ENCODE measurements at places on chromosomes 2 and 18.

DNA sequence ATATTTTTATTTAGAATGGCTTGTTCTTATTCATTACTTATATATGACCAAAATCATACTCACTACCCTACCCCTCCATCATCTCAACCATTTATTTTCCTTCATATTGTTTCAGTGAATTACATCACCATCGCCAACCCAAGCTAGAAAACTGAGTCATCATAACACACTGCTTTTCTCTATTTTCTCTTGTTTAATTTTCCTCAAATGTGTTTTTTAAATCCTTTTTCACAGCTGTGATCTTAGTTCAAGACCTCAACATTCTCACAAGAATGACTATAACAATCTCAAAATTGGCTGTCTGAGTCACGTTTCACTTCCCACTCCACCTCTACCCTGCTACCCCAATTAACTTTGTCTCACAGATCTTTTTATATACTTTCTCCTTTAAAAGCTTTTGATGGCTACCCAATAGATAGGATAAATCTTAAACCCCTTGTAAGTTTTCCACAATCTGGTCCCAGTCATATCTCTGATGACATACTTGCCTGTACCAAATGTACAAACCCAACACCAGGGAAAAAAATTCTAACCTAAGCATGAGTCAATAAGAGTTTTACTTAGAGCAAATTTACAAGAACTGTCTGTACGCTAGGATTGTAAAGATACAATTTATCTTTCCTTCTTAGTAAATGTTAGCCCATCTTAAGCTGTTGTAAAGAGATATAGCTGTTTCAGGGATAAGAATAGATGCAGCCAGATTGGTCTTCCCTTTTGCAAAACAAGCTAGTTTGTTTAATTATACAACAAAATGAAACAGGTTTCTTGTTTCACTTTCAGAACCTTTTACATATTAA is 635.1 kb upstream of the SLC39A10 start:
- no peak for DNase-seq

- DNase-seq = no peak
Measured at GRCh38 chr2:63818271-63818670, 23.4 kb upstream of the UGP2 start.

DNA sequence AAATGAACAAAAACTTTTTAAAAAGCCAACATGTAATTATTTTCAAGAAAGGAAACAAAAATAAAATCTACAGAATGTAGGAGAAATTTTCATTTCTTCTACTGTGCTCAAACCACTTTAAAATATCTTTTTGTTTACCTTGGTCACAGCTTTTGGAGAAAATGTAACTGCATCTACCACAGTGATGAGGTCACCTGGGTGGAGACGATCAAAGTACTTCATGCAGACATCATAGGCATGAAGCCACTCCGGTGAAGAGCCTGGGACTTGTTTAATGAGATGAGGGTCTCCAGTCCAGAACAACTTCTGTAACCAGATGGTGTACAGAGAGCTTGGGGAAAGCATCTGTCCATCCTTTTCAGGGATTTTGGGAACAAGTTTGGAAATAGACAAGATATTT is 285.8 kb downstream of the NBAS start:
- DNase-seq = no peak

DNA sequence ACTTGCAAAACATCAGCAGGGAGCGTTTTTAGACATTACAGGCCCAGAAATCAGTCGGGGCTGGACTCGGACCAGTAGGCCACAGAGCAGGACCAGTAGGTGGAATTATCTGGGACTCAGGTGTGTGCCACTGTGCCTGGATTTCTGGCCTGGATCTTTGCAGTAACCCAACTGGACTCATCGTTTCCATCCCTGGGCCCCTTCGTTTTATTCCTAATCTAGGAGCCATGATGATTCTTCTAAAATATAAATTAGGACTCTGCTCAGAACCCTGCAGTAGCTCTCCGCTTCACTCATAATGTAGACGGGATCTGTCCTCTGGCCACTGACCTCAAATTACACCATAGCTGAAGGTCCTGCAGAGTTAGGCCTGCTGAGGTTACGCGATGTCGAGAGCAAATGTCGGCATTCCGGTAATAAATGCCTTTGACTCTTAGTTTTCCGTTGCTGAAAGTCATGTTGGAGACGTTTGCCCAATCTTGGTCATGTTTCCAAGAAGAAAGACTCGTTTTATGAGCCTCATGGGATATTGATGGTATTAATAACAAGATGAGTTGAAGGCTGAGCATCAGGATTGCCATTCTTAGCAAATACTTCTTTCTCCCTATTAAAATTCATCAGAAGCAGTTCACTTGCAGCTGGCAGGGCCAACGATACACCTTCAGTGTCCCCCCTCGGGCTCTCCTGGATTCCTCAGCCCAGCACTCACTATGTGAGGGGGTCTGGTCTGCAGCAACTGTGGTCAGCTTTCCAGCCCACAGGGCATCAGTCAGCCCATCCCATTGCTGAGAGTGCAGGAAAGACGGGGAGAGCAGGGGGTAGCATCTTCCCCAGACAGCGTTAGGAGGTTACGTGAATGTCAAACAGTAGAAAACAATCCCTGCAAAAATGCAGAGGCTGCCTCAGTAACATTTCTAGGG is 39.9 kb upstream of the KLF11 start:
- no peak for DNase-seq

DNA sequence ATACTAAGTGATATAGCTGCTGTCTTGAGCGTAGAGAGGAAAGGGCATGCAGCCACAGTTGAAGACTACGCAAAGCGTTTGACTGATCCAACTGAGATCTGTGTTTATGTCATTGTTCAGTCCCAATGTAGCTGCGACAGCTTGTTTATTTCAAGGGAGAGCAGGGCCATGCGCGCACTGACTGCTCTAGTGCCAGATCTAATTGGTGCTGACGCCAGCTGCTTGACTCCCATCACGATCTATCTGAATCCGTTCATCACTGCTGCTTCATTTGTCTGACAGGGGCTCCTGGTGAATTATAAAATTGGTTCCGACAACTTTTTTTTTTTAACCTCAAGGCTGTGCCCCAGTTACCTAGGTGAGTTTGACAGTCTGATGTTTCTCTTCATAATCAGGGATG is 75.7 kb downstream of the CHST9 start:
- no peak for DNase-seq

DNA sequence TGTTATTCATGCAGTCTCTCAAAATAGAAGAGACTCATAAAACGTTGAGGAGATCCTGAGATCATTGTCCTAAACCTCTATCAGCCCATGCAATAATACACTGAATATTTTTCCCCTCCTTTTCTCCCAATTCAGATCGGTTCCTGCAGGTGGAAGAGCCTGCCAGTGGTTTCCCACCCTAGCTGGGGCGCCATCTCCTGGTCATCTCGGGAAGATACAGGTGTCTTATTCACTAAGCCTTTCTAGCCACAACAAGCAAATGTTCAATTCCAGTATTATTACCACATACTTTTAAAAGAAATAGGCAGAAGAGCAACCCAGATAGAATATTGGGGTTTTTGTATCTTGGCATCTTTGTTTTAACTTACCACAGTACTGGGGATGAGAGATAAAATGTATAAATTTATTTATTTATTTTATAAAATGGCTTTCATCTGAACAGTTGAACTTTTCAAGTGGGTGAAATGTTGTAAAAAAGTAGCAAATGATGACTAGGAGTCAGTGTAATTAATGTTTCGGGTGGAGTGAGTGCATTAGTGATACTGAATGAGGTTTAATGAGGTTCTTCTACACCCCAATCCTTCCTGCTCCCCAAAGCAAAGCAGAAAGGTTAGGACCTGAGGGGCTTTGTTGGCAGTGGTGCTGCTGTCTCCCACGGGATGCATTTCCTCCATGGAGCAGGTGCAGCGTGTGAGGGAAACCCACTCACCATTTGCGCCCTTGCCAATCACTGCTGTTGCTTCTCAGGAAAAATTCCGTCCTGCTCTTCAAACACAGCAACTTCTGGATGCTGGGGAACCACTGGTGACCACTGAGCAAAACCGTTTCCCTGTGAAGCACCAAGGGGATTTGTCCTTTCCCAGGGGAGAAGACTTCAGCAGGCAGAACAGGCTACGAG is 147.1 kb upstream of the FHL2 start:
- DNase-seq = no peak

DNA sequence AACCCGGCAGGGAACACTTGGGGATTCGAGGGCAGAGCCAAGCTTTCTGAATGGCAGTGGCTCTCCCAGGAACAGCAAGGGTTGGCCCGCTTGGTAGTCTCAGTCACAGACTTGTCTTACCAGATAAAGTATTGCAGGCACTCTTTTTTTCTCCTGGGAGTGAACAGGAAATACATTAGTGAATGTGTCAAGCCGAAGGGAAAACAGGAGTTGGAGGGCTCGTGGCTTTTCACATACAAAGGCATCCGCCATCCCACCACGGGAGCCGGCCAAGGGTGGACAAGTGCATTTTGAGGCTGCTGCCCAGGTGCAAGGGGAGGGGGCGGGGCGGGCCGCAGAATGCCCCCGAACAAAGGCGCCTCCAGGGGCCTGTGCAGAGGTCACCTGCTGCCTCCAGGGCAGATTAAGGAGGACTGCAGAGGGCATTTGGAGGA is 163.3 kb upstream of the SIX3 start:
- DNase-seq = no peak

DNA sequence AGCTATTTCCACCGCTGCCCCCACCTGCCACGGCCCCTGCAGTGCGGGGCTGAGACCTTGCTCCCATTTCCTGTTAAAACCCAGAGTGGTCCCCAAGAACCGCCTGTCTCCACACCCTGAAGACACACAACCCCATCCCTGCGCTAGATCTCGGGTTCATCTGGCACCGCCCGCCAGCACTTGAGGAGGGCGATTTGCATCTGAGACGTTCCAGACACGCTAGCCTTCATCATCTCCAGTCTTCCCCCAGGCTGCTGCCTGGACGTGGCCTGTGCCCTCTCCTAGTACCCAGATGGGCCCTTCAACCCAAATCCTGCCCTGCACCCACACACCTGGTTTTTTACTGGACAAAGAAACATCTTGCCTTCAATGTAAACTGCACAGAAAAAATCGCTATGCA is 49.8 kb downstream of the SLC66A2 start:
- no peak for DNase-seq

GRCh38 chr2:183782436-183782835 is 658.2 kb downstream of the NUP35 start:
- DNase-seq = no peak

DNA sequence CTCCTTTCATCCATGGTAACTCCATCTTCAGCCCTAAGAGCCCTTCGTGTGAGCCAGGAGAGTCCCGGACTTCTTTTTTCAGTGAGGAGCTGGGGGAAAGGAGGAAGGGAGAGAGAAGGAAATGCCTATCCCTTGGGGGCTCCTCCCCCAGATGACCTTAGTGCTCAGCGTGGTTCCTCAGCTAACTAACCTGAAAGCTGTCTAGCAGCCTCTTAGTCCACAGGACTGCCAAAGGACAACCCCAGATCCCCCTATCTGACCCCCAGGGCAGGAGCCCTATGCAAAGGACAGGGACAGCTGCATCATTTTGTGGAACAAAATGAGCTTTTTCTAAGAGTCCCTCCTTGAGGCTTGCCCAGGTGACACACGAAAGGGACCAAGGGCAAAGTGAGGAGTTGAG is 7.9 kb downstream of the SPR start:
- no peak for DNase-seq

DNA sequence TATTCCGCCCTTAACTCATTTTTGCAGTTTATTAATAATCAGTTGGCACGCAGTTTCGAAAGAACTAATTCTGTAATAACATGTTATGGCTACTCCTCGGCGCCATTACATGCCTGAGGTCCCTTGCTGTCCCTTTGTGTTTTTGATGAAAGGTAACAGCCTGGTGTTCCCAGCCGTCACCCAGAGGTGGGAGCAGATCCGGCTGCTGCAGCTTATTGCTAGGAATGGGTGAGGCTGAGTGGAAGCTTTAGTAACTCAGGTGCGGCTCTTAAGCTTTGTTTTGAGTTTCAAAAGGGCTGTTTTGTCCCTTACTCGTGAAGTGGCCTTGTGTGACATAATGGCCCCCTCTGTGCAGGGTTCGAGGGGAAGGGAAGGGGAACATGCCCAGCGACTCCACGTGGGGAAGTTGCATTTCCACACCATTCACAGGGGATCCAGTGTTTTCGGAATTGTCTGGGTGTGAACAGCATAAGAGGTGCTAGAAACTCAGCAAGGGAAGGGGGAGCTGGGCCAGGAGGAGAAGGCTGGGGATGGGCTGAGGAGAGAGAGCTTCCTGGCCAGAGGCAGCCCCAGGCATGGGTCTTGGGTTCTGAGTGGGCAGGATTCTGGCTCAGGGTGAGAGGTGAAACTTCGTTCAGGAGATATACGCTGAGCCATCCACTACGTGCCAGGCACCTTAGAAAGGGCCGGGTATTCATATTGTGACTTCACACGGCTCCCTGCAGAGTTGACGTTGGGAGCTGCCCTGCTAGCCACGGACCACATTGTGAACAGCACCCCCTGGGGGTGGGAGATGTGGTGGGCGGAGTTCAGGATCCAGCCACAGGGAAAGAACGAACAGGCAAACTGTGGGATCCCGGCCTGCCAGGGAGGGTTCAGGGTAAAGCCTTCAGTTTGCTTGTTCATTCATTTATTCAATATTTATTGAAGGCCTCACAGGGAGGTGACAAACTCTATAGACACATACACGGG is 84.4 kb downstream of the TGOLN2 start:
- DNase-seq = no peak

DNA sequence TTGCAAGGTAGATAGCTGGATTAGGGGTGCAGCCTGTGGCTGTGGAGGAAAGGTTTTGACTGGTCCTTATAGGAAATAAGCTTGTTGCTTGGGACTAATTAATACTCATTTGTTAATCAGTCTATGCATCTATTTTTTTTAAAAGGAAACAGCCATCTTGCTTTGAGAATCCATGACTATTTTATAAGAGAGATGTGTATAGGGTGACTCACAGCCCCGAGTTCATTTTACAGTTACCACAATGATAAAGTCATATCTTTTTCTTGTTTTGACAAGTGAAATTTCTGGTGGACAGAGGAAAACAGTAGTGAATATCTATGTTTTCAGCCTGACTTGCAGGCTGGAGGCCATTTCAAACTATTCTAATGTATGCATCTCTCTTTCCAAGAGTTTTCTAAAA is 193.5 kb upstream of the CCDC68 start:
- DNase-seq = no peak

DNA sequence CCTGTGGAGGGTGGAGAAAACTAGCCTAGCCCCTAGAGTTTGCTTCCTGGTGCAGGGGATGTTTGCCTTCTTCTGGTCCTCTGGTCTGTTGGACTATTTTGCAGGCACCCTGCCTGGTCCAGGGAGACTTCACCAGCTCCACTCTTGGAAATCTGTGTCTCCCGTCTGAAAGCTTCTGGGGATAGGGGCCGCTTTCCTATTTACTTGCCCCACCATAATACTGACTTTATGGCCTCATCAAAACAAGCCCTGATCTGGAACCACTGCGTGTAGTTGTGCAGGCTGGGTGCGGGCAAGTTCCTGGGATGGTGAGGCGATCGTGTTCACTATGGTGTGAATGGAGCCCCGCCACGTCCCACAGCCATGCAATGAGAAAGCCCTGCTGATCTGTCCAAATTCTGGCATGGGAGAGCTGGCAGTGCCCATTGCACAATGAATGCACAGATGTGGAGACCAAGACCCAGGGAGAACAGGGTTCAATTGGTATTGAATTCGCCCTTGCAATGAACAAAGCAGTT is 74.3 kb downstream of the DDX1 start:
- DNase-seq = no peak

- no peak for DNase-seq
Measured at GRCh38 chr2:190535121-190535439, 558 bp upstream of the NEMP2 start.

- no peak for DNase-seq
Measured at GRCh38 chr2:208466151-208466919, 59.7 kb downstream of the PTH2R start.

- DNase-seq = no peak
Measured at GRCh38 chr2:173171321-173171720, 95.7 kb downstream of the MAP3K20 start.
